ENCODE measurements at places on chromosomes 4 and X. TPM values are rescaled to one million over a fixed set of nuclear protein-coding genes. Genes with fewer than 3 reads are reported as not detected.

Gene SPATA4
- total RNA-seq: 0.15 TPM

- DNase-seq: peak; percentile 77
- no peak overlapping the region for H3K27ac ChIP-seq
- H3K4me1 ChIP-seq: 0 out of 2 replicates have a peak, but pooled peaks cover 6% of the 10 kb centered on the region
- H3K36me3 ChIP-seq: no peaks in the 10 kb centered on the region
Observed at GRCh38 chrX:149962859-149963757, 24.8 kb upstream of the EOLA2 start.

GRCh38 chrX:72714478-72714916 lies 391 bp upstream of the PHKA1 start:
- DNase-seq: peak; percentile 73
- H3K27me3 ChIP-seq: no peaks in the 10 kb centered on the region
- peak overlapping the region; percentile 88 for H3K27ac ChIP-seq
- H3K4me3 ChIP-seq: peak overlapping the region; percentile 71

Gene MMRN1
- total RNA-seq: 0.73 TPM

Gene PDZD4
- 0.63 TPM for total RNA-seq

DNA sequence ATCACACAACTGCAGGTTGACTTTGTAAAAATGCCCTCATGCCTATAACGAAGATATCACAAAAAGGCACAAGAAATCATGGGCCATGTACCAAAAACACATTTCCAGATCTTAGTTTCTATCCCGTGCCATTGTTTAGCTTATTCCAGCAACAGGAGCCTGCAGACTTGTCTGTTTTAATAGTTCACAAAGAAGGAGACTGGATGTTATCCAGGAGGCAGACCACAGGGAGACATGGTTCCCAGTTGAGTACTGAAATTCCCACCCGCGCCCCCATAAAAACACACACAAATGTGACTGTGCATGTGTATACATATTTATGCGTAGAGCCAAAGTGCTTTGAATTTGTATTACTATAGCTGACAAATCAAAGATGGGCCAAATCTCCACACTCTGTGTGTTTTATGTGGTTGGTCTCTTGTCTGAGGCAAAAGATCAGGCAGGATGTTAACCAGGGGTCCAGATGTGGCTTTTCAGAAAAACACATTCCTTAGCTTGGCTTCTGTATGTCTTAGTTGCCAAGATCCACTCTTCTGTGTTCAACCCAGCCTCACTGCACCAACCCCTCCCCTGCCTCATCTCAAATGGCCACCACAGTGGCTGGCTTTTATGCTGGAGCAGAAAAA lies 469.2 kb upstream of the DIPK2B start:
- no peaks in the 10 kb centered on the region for H3K27me3 ChIP-seq
- no peak overlapping the region for H3K4me3 ChIP-seq
- no peak for DNase-seq
- H3K4me1 ChIP-seq: peaks cover 11% of the 10 kb centered on the region
- H3K27ac ChIP-seq: peak overlapping the region; percentile 34

GRCh38 chr4:152369203-152369901 lies 166.5 kb downstream of the FBXW7 start:
- H3K4me3 ChIP-seq: no peak overlapping the region
- no peak overlapping the region for H3K27ac ChIP-seq
- H3K4me1 ChIP-seq: no peaks in the 10 kb centered on the region

DNA sequence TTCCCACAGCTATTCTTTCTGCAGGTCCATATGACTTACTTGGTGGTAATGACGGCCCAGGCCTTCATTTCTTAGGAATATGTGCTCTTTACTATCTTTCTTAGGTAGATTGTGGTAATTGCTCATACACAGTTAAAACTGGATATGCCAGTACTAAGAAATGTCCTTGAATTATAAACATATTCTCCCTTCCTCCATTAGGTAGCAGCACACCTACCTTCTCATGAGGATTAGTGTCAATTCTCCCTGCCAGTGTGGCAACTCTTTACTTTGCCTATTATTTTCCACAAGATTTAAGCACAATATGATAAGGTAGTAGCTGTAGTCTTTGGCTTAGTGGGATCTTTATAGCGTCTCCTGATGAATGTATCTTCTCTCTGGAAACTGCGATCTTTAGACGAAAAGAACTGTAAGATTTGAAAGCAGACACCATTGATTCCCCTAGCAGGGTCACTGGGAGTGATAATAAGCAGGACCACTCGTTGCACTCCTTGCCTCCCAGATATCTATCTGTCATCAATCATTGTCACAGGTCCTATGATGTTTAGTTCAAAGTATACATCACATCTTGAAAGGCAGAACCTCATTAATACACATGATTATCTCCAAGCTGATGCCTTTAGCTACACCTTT lies 1240.7 kb downstream of the C4orf33 start:
- no peaks in the 10 kb centered on the region for H3K36me3 ChIP-seq
- no peak overlapping the region for H3K4me3 ChIP-seq
- H3K4me1 ChIP-seq: no peaks in the 10 kb centered on the region
- DNase-seq: no peak
- H3K27ac ChIP-seq: no peak overlapping the region
- no peaks in the 10 kb centered on the region for H3K27me3 ChIP-seq

DNA sequence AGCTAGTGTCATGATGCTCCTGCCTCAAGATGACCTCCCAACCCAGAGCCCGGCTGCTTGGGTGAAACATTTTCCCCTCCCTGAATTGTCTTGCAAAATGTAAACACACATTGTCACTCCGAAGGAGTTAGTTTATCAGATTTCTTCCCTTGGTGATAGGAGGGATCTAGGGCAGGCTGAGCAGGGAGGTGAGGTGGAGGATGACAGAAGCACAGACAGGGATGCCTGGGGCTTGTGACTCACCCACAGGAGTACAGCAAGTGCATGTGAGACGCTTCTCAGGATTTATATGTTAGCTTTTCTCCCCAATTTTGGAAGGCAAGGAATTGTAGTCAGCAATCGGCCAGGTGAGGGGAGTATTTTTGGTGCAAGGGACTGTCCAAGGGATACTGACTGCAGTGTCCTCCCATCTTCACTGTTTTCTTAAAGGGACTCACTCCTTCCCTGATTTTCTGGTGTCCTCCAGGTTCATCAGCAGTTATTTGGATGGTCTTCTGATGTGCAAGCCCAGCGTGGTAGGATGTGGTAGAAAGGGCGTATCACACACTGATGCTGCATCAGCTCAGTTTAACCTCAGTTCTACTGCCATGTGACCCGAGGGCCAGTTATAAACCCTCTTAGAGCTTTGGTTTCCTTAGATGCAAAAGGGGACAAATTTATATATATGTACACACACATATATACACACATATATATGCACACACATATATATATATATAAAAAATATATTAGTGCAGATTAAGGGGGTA lies 46.2 kb upstream of the IGFBP7 start:
- no peak overlapping the region for H3K27ac ChIP-seq
- H3K4me3 ChIP-seq: no peak overlapping the region
- H3K27me3 ChIP-seq: peaks cover 7% of the 10 kb centered on the region
- peaks cover 8% of the 10 kb centered on the region for H3K4me1 ChIP-seq
- peak; percentile 77 for DNase-seq
- H3K36me3 ChIP-seq: no peaks in the 10 kb centered on the region

Gene TRIM60
- not detected for total RNA-seq

Gene SSX3
- total RNA-seq: not detected

GRCh38 chr4:84916227-84916626 lies 50.3 kb downstream of the WDFY3 start:
- H3K4me3 ChIP-seq: no peak overlapping the region
- H3K27me3 ChIP-seq: no peaks in the 10 kb centered on the region
- H3K4me1 ChIP-seq: peaks cover 12% of the 10 kb centered on the region
- no peaks in the 10 kb centered on the region for H3K36me3 ChIP-seq

- H3K27ac ChIP-seq: no peak overlapping the region
- peak overlapping the region; percentile 61 for H3K4me3 ChIP-seq
- peaks cover 9% of the 10 kb centered on the region for H3K4me1 ChIP-seq
Observed at GRCh38 chrX:69285401-69285877, 120.2 kb upstream of the PJA1 start.

- no peaks in the 10 kb centered on the region for H3K36me3 ChIP-seq
- no peaks in the 10 kb centered on the region for H3K4me1 ChIP-seq
- H3K27me3 ChIP-seq: no peaks in the 10 kb centered on the region
- DNase-seq: no peak
Observed at GRCh38 chr4:55253948-55254593, 92.0 kb upstream of the SRD5A3 start.

Gene FAAH2
- total RNA-seq: 1.6 TPM

GRCh38 chr4:101123231-101123630 lies 224.1 kb downstream of the PPP3CA start:
- H3K4me1 ChIP-seq: peaks cover 10% of the 10 kb centered on the region
- peak overlapping the region; percentile 48 for H3K27ac ChIP-seq
- no peak overlapping the region for H3K4me3 ChIP-seq
- DNase-seq: peak; percentile 7
- no peaks in the 10 kb centered on the region for H3K27me3 ChIP-seq

Gene HELT
- not detected for total RNA-seq

DNA sequence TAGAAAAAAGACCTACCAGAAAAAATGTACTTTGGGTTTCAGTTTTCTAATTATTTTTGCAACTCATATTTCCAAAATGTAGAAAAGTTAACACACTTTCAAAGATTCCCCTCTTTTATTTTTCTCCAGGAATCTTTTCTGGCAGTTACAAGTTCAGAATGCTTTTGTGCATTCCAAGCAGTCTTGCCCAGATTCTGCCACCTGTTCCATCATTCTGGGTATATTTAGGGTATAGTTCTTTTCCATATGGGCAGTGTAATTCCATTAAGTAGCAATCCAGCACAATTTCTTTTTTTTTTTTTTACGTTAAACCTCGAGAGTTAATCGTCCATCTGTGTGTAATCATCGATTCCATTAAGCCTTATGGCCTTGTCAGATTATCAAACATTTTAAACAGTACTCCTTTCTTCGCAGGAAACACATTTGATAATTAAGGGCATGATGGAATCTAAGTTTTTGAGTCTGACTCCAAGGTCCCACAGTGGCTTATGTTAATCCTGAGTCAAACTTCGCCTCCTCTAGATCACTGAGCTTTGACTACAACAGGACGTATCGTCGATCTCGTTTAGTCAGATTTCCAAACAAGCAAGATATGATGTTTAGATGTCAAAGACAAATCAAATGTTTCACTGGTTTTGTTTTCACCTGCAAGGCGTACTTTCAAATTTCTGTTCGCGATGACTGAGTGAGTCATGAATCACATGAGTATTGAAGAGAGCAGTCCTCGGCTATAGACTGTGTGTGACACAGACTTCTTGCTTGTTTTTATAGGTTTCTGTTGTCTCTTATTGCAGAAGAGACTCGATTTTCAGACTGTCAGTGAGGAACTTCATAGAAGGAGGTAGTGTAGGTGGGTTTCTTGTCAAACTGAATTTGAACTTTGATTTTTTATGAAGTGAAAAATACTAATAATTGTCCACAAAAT lies 118.9 kb upstream of the GK2 start:
- H3K27me3 ChIP-seq: no peaks in the 10 kb centered on the region
- DNase-seq: no peak
- H3K4me3 ChIP-seq: no peak overlapping the region
- no peaks in the 10 kb centered on the region for H3K36me3 ChIP-seq
- H3K27ac ChIP-seq: no peak overlapping the region

- no peaks in the 10 kb centered on the region for H3K36me3 ChIP-seq
- peak overlapping the region; percentile 97 for H3K27ac ChIP-seq
- peaks cover 26% of the 10 kb centered on the region for H3K4me1 ChIP-seq
- peak; percentile 89 for DNase-seq
Observed at GRCh38 chrX:20362268-20363267, 95.9 kb upstream of the RPS6KA3 start.

GRCh38 chrX:19804151-19804550 lies 83.2 kb downstream of the SH3KBP1 start:
- no peaks in the 10 kb centered on the region for H3K27me3 ChIP-seq
- no peaks in the 10 kb centered on the region for H3K4me1 ChIP-seq
- no peak overlapping the region for H3K27ac ChIP-seq

GRCh38 chrX:24426921-24427746 lies 38.0 kb upstream of the PDK3 start:
- H3K27ac ChIP-seq: no peak overlapping the region
- H3K27me3 ChIP-seq: no peaks in the 10 kb centered on the region
- H3K4me1 ChIP-seq: no peaks in the 10 kb centered on the region

GRCh38 chrX:105697984-105698781 lies 124.2 kb upstream of the NRK start:
- no peaks in the 10 kb centered on the region for H3K36me3 ChIP-seq
- H3K4me1 ChIP-seq: peaks cover 43% of the 10 kb centered on the region
- DNase-seq: peak; percentile 21
- no peak overlapping the region for H3K27ac ChIP-seq

DNA sequence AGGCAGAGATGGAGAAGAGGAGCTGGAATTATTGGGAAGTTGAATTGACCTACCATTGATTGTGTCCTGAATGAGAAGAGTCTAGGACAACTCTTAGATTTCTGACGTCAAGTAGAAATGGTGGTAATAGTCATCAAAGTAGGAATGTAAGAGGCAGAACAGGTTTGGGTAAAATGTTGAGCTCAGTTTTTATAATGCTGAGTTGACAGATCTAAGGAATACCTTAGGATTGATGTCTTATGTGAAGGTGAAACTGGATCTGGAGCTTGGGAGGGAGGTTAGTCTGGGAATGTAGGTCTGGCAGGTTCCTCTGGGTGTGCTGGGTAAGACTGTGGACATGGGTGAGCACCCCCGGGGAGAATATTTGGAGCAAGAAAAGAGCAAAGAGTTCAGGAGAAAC lies 31.9 kb downstream of the JADE1 start:
- no peak overlapping the region for H3K27ac ChIP-seq
- peaks cover 3% of the 10 kb centered on the region for H3K36me3 ChIP-seq
- DNase-seq: peak; percentile 7
- no peaks in the 10 kb centered on the region for H3K27me3 ChIP-seq

Gene SUPT20HL1
- not detected for total RNA-seq

DNA sequence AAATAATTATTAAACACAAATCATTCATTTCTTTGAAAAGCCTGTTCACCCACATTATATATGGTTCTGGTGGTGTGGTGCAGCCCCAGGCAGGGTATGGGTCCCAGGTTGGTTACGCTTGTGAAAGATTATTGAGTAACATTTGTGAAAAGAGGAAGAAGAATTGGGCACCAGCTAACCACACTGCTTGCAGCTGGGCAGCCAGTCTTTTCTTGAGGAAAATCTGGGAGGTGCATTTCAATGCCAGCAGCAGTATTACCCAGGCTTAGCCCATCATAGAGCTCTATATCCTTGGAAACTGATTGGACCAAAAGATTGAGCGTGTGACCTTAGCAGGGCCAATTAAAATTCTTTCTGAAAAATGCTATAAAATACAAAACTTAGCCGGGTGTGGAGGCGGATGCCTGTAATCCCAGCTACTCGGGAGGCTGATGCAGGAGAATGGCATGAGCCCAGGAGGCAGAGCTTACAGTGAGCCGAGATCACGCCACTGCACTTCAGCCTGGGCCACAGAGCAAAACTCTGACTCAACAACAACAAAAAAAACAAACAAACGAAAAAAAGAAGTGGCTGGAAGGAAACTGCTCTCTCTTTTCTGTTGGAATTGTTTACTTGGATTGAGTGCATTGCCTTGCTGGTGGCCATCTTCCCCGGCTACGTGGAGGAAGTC lies 9.7 kb upstream of the PLAC8 start:
- H3K27ac ChIP-seq: no peak overlapping the region
- H3K4me3 ChIP-seq: no peak overlapping the region
- no peaks in the 10 kb centered on the region for H3K27me3 ChIP-seq
- DNase-seq: no peak
- H3K4me1 ChIP-seq: peaks cover 2% of the 10 kb centered on the region

Gene TMPRSS11A
- not detected for total RNA-seq

- no peaks in the 10 kb centered on the region for H3K36me3 ChIP-seq
- no peak overlapping the region for H3K27ac ChIP-seq
- no peak overlapping the region for H3K4me3 ChIP-seq
- no peaks in the 10 kb centered on the region for H3K27me3 ChIP-seq
Observed at GRCh38 chr4:187103351-187103750, 379.7 kb upstream of the FAT1 start.
